Pons (tissue), 1 donor: ENCODE measurements at places on chromosomes 7 and 10.

GRCh38 chr10:46995234-46995633, 84.0 kb downstream of the PTPN20 start:
- DNase-seq, result no peak

- DNase-seq, result no peak
Measured at GRCh38 chr7:65441010-65441409, 67.4 kb downstream of the ZNF92 start.

DNA sequence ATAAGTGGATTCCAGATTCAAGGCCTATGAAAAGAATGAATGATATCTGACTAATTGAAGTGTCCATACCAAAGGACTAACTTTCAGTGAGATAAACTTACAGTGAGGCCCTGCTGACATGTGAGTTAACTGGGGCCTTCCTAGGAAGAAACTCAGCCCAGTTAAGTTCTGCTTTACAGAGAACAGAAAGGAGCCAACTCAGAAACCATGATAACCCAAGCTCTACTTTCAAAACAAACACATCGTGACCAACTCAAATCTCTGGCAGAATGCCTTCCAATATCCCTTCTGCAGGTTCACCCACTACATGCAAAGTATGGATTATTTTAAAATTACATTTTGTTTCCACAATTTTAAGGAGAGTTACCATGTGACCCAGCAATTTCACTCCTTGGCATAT, 75.8 kb upstream of the MRLN start:
- DNase-seq, result no peak

DNA sequence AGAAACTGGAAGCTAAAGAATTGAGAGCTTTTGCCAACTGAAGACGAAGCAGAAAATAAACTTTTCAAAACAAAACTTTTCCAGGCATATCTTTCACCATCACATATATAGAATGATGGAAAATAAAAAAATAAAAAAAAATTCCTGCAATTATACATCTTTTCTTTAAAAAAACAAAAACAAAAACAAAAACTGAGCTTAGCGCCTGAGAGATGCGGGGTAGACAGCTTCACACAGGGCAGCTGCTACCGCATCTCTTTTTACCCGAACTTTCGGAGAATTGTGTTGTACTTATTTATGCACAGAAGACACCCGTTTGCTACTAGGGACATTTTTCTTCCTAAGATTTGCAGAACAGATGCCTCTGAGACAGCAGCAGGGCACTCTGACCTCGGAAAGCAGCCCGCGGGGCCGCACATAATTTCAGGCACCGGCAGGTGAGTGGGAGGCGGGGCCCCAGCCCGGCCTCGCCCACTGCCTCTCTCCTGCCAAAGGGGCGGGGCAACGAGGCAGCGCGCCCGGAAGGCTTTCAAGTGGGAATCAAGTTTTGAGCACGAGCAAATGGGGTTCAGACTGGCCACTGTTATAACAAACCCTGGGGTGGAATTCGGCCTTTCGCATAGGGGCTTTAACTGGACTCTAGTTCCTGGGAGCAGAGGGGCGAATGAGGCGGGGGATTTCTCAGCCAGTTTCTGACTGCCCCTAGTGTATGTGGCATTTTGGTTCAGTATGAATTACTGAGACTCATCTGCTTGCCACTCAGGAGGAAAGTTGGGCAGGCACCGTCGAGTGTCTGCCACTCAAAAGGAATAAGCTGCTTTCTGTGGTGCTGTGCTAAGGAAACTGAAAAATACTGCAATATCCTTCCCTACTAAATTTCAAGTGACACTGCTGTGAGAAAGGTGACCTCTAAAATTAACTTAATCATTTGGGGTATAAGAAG, 18.5 kb upstream of the FAM133B start:
- DNase-seq, result no peak

GRCh38 chr7:159094919-159095915, 49.5 kb downstream of the VIPR2 start:
- no peak for DNase-seq

- DNase-seq, result no peak
Measured at GRCh38 chr7:3975371-3975770, 674.3 kb downstream of the SDK1 start.

DNA sequence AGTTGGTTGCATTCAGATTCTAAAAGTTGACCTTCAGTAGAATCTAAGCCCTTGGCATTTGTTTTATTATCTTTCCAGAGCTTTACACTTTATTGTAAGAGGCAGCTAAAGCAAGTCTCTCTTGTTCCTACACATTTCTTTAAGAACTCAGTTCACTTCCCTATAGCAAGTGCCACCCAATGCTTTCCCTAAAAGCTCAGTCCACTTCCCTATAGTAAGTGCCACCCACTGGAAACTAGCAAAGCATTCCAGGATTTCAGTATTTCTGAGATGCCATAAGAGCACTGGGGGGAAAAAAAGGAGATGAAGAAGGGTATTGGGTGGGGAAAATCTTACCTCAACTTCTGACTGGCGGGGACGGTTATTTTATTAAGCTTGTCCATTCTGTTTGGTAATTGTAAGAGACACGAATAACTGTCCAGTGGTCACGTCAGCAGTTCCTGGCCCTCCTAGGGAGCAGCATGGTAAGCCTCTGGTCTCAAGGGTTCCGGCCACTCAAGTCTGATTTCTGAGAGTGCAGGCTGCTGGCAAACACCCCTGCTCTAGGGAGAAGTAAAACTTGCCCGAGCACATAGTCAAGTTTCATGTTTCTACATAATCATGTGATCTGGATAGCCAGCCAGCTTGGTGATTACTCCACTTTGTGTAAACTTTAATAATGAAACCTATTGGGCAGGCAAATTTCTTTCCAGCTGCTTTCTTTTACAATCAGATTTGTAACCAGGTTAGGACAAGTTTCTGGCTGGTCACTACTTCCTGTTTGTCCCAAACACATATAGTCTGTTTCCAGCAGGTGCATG, at the start of gene BLNK:
TSS of gene BLNK (minus strand) at position 554 of the 800 bp plus-strand sequence. CDS start at position 383, 171 bp downstream.
- peak; percentile 78 for DNase-seq

- no peak for DNase-seq
Measured at GRCh38 chr7:26038201-26038990, 113.6 kb upstream of the NFE2L3 start.

- no peak for DNase-seq
Measured at GRCh38 chr7:137221467-137221866, 122.1 kb downstream of the PTN start.
